T-helper 17 cell (primary cell): ENCODE measurements at places on chromosomes 2 and 18.

GRCh38 chr2:230694241-230694640 is 18.4 kb upstream of the CAB39 start:
- no peak for DNase-seq

- DNase-seq, result no peak
Observed at GRCh38 chr18:48845174-48845573, 105.6 kb downstream of the SMAD7 start.

GRCh38 chr2:191173206-191173605 is 22.4 kb upstream of the STAT4 start:
- no peak for DNase-seq

- no peak for DNase-seq
Observed at GRCh38 chr2:134289225-134289624, 35.4 kb downstream of the MGAT5 start.

- DNase-seq, result no peak
Observed at GRCh38 chr2:171181064-171182049, 20.7 kb upstream of the TLK1 start.

DNA sequence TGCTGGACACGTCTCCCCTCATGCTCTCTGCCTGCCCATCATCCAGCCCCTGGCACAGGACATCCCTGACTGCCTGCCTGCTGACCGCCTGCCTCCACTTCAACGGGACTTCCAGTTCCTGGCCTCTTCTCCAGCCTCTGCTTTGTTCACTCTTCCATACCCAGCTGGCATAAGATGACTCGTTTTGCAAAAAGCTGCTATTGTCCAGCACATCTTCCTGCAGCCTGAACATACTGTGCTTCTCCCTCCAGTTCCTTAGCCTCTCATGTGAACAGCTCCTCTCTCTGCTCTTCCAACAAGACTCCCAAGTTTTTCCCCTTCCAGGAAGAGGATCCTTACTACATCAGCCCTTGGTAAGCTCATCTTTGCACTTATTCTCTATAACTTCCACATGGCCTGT is 62.4 kb upstream of the SKOR2 start:
- DNase-seq, result no peak

DNA sequence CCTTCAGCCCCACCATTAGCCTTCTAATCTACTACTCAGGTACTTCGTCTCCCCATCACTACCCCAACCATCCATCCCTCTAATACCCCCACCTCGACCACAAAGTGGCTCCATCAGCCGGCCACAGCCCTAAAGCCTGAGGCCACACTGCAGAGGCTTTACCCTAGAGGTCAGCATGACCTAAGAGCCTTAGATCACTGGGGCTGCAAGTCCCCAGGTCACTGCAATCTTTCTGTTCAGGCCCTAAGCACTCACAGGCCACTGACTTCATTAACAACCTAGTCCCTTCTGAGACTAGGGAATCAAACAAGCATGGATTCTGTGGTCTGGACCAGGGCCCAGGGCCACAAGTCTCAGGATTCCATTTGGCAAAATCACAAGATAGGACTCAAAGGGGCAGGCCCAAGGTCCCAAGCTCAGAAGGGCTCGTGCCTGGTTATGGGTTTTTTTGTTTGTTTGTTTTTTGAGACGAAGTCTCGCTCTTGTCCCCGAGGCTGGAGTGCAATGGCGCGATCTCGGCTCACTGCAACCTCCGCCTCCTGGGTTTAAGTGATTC is 37.0 kb upstream of the PKDCC start:
- DNase-seq, result no peak

- DNase-seq, result no peak
Observed at GRCh38 chr2:239329972-239330572, 70.7 kb downstream of the HDAC4 start.

DNA sequence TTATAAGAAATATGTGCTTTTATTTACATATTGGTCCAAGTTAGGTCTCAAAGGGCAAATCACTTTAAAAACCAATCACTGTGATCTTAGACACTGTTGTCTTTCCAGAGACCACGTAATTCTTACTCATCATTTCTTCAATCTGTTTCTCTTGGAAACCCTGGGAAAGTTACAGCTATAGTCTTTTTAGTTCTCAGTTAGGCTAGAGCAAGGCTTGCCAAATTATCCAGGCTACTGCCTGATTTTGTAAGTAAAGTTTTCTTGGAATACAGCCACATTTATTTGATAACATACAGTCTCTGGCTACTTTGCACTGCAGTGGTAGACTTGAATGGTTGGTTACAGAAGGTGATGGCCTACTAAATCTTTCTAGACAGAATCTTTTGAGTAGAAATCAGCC is 106.0 kb downstream of the KIAA1328 start:
- DNase-seq, result no peak
